Fibroblast of lung (primary cell): ENCODE measurements at places on chromosomes 1 and 21. TPM values are rescaled to one million over a fixed set of nuclear protein-coding genes. Genes with fewer than 3 reads are reported as not detected.
A peak's percentile ranks its signal among the peaks of the same experiment; 100 is the strongest.

Gene PKP1
- total RNA-seq = under 0.01 TPM in 2 replicates

Gene CLIC6
- 1.8 and 5.3 TPM in 2 replicates for total RNA-seq

Gene OR2L2
- total RNA-seq = under 0.01 TPM in 1 of 2 replicates, not detected in the other

Gene KRTAP8-1
- not detected in 2 replicates for total RNA-seq

Gene UBXN10
- 0.33 and 0.77 TPM in 2 replicates for total RNA-seq

Gene SLC1A7
- 0.26 and 0.33 TPM in 2 replicates for total RNA-seq

GRCh38 chr1:119611701-119612113, 36.4 kb downstream of the ZNF697 start:
- no peaks in the 10 kb centered on the region for H3K4me1 ChIP-seq
- no peak overlapping the region for H3K27ac ChIP-seq
- peak; percentile 39 for DNase-seq
- H3K36me3 ChIP-seq = no peaks in the 10 kb centered on the region

DNA sequence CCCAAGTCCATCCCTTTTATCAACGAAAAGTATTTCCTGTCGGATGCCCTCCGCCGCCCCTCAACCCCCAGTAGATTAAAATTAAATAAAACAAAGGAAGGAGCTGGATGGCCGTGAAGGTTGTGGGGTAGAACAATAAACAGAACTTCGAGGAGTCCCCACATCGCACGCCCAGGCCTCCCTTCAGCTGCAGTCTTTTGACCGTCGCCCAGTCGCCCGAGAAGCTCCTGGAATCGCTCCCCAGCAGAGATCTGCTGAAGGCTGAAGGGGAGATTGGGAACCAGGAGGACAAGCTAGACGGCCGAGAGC, 905 bp downstream of the BARHL2 start:
- peaks cover 76% of the 10 kb centered on the region for H3K27me3 ChIP-seq
- no peaks in the 10 kb centered on the region for H3K36me3 ChIP-seq
- no peak for DNase-seq

DNA sequence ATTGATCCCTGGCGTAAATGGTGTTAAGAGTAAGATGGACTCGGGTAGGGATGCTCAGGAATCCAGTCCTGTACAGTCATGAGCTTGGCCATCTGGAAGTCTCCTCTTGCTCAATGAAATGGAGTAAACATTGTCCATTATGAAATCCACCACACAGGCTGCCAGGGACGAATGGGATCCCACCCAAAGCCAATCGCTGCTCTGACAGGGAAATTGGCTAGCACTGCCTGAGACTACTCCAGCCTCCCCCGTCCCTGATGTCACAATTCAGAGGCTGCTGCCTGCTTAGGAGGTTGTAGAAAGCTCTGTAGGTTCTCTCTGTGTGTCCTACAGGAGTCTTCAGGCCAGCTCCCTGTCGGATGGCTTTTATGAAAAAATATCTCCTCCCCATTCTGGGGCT, at the start of gene HSD11B1:
Gene HSD11B1, plus strand, starts transcription at position 263 of the 400 bp plus-strand sequence. Its CDS starts 97 bp downstream, at position 360.
- H3K4me3 ChIP-seq = peak within 1 kb of the TSS; percentile 71
- H3K27ac ChIP-seq = peak within 1 kb of the TSS; percentile 7
- H3K36me3 ChIP-seq = no peaks in the 10 kb centered on the region
- H3K27me3 ChIP-seq = no peaks in the 10 kb centered on the region

DNA sequence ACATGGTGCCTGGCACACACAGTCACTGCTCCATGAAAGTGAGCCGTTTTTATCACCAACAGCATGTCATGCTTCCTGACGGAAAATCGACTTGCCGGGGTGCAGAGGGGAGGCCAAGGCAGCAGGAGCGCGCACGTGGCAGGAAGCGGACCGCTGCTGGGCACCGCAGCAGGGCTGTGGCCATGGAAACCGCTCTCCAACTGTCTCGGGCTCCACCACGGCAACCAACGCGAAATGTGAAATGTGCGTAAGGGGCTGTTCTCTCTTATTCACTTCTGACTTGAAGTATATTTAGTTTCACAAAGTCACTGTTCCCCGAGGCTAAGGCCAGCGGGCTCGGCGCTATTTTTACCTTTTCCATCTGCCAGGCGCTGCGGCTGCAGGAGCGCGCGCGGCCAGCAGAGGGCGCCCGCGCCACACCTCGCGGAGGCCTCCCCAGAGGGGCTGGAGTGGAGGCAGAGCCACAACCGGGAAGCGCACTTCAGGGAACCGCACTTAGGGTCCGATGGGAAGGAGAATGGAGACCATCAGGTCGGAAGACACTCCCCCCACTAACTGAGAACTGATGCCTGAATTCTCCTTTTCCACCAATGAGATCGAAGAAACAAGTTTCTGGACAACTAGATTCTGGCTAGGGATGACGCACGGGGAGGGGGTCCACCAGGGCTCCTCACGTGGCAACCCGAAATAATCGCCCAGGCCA, 19.7 kb downstream of the RCC2 start:
- H3K27me3 ChIP-seq = no peaks in the 10 kb centered on the region
- H3K36me3 ChIP-seq = peaks cover 20% of the 10 kb centered on the region
- no peak overlapping the region for H3K27ac ChIP-seq
- no peak overlapping the region for H3K4me3 ChIP-seq
- peak; percentile 23 for DNase-seq

GRCh38 chr1:3530086-3530925, 75.8 kb downstream of the ARHGEF16 start:
- no peaks in the 10 kb centered on the region for H3K36me3 ChIP-seq
- no peak overlapping the region for H3K27ac ChIP-seq
- DNase-seq = no peak
- H3K27me3 ChIP-seq = no peaks in the 10 kb centered on the region

- DNase-seq = peak; percentile 14
- H3K4me3 ChIP-seq = no peak overlapping the region
- no peaks in the 10 kb centered on the region for H3K4me1 ChIP-seq
Measured at GRCh38 chr1:147852706-147853225, 49.8 kb upstream of the GJA8 start.

DNA sequence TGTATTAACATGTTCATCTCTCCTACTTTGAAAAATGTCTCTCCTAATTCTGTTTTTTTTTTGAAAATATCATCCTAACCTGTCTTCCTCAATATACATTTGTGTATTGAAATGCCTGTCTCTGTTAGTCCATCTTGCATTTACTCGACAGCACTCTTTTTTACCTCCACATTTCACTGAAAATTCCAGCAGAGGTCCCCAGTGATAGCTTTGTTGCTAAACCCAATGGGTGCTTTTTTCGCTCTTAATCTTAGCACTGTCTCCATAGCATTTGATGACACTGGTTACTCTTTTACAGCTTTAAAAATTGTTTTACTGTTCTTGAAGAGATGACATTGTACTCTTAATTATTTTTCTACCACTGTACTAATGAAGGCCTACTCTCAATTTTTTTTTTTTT, 10.8 kb downstream of the OSBPL9 start:
- no peaks in the 10 kb centered on the region for H3K4me1 ChIP-seq
- H3K4me3 ChIP-seq = no peak overlapping the region
- H3K36me3 ChIP-seq = no peaks in the 10 kb centered on the region
- DNase-seq = peak; percentile 41

DNA sequence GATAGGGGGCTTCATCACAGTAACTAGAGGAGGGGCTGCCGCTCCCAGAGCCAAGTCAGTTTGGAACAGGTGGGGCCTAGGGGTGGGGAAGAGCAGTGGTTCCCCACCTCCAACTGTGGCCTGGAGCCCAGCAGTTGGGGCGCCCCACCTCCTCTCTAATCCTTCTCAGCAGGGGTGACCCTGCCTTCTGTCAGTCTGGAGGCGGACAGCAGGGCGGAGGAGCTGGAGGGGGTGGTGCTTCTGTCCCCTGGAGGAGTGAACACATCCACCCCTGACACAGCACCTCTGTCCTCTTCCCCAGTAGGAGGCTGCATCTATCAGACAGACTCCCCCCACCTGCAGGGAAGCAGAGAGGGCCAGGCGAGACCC, 73.8 kb downstream of the MRPL37 start:
- H3K4me1 ChIP-seq = peaks cover 45% of the 10 kb centered on the region
- H3K27ac ChIP-seq = peak overlapping the region; percentile 97
- no peaks in the 10 kb centered on the region for H3K27me3 ChIP-seq
- DNase-seq = no peak
